AG04449 (cell line): ENCODE measurements at places on chromosomes 5 and 9.

DNA sequence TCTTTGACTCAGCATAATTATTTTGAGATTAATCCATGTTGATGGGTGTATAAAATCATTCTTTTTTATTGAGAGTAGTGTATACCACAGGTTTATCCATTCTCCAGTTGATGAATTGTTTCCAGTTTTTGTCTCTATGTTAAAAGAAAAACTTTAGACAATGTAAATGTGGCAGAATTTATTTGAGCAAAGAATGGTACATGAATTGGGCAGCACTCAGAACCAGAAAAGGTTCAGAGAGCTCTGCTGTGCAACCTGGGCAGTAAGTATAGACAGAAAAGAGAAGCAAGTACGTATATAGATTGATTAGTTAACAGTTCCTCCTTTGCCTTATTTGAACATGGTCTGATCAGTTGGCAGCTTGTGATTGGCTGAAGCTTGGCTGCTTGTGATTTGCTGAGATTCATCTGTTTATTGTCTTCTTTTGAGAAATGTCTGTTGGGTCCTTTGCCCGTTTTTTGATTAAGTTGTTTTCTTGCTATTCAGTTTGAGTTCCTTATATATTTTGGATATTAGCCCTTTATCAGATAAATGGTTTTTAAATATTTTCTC is 41.4 kb downstream of the CDC42SE2 start:
- DNase-seq: no peak

DNA sequence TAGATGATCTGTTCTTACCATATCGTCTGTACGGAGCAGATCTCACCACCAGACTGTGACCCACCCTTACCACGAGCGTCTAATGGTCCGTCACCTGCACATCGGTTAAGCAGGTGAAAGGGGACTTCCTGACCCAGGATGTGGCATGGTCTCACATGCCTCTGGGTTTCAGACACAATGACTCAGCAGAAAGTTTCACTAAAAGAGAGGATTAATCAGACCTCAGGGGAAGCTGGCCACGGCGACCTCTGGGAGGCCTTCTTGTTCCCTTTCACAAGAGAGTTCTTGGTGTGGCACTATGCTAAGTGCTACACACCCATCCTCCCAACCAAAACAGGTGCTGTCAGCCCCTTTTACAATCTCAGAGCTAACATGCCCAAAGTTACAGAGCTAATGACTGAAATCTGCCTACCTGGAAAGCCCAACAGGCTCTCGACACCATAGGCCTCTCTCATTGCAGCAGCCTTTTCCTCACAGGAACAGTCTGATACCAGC is 41.6 kb downstream of the ADAMTS12 start:
- DNase-seq: no peak

DNA sequence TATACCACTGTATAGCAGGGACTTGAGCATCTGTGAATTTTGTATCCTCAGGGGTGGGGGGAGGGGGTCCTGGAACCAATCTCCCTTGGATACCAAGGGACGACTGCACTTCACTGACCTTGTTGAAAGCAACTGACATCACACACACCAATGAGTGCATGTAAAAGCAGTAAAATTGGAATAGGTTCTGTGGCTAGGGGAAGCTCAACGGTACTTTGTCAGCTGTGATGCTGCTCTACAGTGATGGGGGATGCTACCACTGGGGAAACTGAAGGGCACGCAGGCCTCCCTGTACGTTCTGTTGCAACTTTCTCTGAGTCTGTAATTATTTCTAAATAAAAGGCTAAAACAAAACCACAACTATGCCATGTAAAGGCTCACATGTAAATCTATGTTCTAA is 47.0 kb upstream of the RETREG1 start:
- no peak for DNase-seq

DNA sequence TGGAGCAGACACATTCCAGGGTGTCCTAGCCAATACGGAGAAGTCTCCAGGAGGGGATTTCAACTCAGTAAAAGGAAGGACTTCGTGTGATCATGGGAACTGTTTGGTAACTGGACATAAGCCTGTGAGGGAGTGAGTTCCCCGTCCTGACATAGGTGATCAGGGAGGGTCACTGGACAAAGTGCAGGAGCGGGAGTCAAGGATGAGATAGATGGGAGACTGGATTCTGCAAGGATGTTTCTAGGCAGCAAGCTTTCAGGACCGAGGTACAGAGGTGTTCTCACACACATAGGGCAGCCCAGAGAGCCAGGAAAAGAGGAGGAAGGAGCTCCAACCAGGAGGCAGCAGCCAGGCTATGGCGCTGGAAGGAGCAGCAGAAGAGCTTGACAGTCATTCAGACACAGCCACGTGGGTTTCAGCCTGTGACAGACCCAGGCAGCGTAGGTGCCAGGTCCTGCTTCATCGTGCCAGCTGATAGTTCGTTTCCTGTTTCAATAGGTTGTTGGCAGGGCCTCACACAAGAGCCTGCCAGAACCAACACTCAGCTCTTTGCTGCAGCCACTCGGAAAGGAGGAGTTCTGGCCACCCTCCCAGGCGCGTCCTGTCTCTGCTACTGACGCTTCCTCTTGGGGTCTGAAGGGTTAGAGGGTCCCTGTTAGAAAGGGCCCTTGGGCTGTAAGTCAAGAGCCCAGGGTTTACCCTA is 84.1 kb downstream of the AMBP start:
- no peak for DNase-seq

- DNase-seq: no peak
Observed at GRCh38 chr5:74660140-74660539, 19.6 kb upstream of the ENC1 start.

- DNase-seq: no peak
Observed at GRCh38 chr9:89013660-89014059, 22.4 kb downstream of the S1PR3 start.

DNA sequence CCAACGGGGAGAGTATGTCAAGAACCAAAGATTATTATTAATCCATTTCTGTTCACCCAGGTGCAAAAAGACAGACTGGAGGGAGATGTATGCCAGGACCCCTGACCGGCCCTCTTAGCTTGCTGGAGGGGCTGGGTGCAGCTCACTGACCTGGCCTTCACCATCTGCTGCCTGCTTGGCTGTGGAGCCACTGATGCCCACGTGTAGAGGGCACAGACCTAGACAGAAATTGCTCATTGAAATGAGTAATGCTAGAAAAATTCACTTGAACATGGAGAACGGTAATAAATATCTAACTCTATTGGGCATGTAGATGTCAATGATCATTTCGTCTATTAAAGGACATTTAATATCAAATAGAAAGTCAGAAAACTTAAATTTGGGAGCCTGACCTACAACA is 58.8 kb upstream of the ERCC6L2 start:
- DNase-seq: no peak

DNA sequence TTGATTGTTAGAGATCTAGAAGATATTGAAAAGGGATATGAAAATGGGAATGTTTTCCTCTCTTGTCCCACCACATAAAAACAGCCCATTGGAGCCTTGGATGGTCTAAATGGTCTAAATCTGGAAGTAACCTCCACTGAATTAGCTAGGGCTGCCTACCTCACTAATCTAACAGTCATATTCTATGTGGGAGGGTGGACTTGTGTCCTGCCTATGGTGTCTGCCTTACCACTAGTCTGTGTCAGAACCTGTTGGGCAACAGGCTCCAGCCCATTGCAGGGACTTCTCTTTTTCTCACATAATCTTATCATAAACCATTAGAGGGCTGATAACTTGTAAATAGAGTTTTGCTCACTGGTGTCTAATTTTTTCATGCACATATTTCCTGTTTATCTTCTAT is 548.8 kb upstream of the CDH18 start:
- DNase-seq: no peak

DNA sequence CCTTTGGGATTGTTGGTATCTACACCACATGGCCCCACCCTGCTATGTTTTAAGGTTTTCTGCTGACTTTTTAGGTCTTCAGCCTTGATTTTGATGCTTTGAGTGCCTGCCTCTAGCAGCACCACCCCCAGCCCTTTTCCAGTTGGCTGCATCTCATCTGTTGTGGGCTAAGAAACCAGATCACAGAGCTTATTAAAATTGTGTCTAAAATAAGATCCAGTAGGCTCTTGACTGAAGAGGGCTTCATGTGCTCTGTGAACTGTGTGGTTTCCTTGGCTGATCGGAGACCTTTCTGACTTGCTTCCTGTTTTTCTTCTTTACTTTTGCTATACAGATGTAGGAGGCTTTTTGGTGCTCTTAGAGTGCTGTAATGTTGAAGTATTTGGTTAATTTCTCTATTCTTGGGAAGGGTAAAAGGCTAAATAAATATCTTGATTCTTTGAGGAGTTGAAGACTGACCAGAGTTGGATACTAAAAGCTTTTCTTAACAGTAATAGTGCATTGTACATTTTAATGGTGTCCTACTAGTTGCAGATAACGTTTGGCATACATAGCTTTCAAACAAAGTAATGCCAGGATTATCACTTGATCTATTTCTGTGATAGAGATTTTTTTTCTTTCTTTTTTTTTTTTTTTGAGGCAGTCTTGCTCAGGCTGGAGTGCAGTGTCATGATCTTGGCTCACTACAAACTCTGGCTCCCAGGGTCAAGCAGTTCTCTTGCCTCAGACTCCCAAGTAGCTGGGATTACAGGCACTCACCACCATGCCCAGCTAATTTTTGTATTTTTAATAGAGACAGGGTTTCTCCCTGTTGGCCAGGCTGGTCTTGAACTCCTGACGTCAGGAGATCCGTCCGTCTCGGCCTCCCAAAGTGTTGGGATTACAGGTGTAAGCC is 4.5 kb downstream of the UBE2D2 start:
- DNase-seq: no peak

DNA sequence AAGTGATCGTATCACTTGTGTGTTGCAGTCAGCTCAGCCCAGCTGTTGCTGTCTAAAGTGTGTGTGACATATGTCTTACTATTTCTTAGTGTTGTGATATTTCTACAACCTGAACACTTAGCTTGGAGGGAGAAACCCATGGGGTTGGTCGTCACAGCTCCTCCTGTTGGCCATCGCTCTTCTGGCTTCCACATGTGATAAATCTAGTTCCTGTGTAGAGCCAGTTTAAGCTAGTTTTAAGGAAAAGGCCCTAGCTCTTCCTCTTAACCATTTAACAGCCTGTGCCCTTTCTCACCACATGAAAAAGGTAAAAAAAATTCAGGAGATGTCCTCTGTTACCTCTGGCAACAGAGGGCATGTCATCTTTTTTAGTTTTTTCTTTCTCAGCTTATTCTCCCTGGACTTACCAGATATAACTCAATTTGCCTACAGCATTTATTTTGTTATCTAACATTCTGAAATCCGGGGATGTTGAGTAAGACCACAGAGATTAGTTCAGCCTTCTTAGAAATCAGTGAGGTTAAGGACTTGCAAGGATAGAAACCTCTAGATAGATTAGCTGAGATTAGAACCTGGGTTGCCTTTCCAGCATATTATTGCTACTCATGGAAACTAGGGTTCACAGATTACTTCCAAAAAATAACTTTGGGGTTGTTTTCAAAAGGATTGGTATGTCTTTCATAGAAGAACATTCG is 100.4 kb downstream of the GAPVD1 start:
- no peak for DNase-seq

GRCh38 chr5:6868575-6869215 is 155.5 kb downstream of the TENT4A start:
- no peak for DNase-seq

- no peak for DNase-seq
Observed at GRCh38 chr5:67267512-67268216, 71.1 kb upstream of the CD180 start.

DNA sequence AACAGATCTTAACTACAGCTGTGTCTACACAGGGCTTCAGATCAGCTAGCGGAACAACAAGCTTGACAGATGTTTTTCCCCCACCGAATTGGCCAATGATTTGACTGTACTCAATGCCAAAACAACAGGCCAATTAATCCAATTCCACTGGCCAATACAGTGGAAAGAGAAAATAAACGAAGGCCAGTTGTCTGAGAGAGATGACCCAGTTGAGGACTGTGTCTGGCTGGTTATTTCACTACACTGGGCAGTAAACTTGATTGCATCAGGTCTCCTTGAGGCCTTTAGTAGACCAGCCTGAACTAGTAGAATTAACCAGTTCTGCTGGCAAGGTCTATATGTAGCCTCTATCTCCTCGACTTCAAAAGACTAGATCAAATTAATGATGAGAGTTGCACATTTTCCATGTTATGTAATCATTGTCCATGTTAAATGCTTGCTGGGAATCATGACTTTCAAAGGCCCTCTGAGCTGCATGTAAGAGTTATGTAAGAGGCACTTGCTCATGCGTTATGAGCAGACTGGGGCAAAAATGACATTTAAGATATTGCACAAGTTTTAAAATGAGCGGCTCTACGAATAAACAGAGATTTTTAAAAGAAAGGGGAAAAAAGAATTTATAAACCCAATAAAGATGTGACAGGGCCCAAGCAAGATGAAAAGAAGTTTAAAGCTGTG is 28.3 kb downstream of the SMIM23 start:
- DNase-seq: no peak

GRCh38 chr9:35308316-35308715 is 146.5 kb downstream of the UNC13B start:
- no peak for DNase-seq

DNA sequence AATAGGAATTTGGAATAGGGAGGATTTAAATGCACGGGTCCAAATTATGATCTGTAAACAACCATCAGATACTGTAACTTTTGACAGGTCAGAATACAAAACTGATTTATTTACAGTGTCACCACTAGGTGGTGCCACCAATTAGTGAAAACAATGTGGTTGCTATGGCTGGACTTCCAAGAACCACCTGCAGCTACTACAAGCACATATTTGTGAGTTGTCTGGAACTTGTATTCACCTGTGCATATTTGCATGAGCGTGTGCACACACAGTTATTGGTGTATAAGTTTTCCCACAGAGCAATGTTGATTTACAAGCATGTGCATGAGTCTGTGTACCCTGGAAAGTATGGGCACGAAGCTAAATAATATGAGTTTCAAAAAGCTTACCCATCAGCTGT is 3.0 kb upstream of the HRCT1 start:
- no peak for DNase-seq

GRCh38 chr5:134467231-134467630 is 55.5 kb upstream of the CDKN2AIPNL start:
- DNase-seq: no peak

DNA sequence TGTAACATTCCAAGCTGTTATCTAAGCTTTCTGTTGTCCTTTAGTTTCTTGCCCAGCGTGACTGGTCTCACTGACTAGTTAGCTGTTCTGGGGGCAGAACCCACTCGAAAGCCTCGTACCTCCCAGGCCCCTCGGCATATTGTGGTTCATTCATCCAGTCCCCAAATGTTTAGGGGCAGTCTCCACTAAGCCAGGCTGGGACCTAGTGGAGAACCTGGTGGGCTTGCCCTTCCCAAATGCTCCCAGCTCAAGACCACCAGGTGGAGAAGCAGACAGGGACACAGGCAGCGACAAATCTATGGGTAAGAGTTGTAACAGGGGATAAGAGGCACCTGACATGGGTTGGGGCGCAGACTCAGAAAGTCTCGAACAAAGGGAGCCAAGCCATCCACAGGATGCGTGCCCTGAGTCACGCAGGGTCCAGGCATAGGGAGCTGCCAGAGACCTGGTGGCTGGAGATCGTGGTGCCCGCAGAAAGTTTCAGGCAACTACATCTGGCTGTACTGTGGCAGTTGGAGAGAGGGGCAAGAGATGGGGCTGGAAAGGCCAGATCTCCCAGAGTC is 851 bp upstream of the EEIG1 start:
- DNase-seq: no peak

GRCh38 chr5:109692852-109693251 is 3.1 kb downstream of the MAN2A1 start:
- DNase-seq: no peak

GRCh38 chr5:121608826-121609225 is 242.9 kb upstream of the FTMT start:
- DNase-seq: no peak
